Activated naive CD4-positive, alpha-beta T cell treated with anti-CD3 and anti-CD28 coated beads, Interleukin-2, amount 10 ng/mL, durations not matched to agents 5 hours and 36 hours (primary cell): ENCODE measurements at places on chromosomes 3 and 15. TPM values are rescaled to one million over a fixed set of nuclear protein-coding genes. Genes with fewer than 3 reads are reported as not detected.

Gene HYPK
- total RNA-seq, result 15.3 TPM

Gene PPP4R2
- total RNA-seq, result 77.4 TPM

Gene ROPN1
- total RNA-seq, result not detected

Gene PRTG
- total RNA-seq, result not detected

Gene SST
- not detected for total RNA-seq

Gene IL5RA
- not detected for total RNA-seq

Gene BCHE
- not detected for total RNA-seq

Gene NTRK3
- not detected for total RNA-seq

Gene PHC3
- 71.9 TPM for total RNA-seq

Gene ENTPD3
- total RNA-seq, result not detected

Gene MASP1
- total RNA-seq, result not detected

Gene SLC38A3
- total RNA-seq, result not detected

Gene RAB7A
- total RNA-seq, result 208 TPM

Gene HLTF
- total RNA-seq, result 18.5 TPM

Gene VILL
- total RNA-seq, result 27.3 TPM

Gene ST3GAL6
- not detected for total RNA-seq

Gene PDZRN3
- not detected for total RNA-seq

Gene GPR149
- total RNA-seq, result not detected

Gene FBXW12
- not detected for total RNA-seq

Gene CCNB2
- 67.3 TPM for total RNA-seq

Gene RASL12
- total RNA-seq, result not detected

Gene TMCO5A
- not detected for total RNA-seq

Gene LRRC15
- total RNA-seq, result not detected

Gene C15orf39
- total RNA-seq, result 43.0 TPM

Gene TUBGCP5
- total RNA-seq, result 19.0 TPM

Gene MAGI1
- 0.05 TPM for total RNA-seq
